ENCODE measurements at places on chromosomes 11 and 22.

- no peak for DNase-seq
Measured at GRCh38 chr11:60305906-60306619, 21.0 kb upstream of the MS4A6E start.

DNA sequence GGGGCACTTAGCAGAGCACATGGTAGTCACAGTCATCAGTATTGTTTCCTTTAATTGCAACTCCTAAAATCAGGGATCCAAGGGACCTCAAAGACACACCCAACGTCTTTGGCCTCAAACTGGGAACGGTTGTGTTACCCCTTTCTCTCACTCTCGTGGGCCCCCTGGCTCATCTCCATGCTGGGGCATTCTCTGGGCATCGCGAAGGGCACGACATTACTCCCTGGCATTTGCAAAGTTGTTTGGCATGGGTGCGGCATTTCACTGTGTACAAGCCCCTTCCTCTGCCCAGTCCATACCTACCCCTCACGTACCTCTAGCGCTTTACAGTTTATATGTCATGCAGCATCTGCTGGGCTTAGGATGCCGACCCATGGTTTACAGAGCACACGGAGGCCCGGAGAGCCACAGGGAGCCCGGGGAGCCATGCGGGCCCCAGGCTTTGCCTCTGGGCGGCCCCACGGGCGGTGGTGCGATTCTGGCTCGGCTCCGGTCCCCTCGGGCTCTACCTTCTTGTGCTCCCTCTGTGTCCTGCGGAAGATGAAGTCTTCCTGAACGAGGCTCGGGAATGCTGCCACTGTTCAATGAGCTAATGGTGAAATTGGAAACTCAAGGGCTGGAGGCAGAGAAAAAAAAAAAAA is 21.9 kb upstream of the CACNG2 start:
- no peak for DNase-seq

DNA sequence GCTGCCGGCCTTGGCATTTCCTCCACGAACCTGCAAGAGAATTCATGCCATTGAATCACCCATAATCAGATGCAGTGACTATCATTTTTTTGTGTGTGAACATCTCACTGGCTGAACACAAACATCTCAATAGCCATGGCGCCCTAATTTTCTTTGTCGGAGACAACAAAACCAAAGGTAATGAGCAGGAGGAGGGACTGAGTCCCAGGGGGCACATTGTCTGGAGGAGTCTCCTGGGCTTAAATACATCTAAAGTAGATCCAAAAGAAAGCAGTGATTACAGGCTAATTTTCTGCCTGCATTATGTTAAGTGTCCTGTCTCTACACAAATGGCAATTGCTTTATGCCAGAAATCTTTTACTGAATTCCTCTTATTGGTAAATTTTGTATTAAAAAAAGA is 113.5 kb downstream of the NTM start:
- no peak for DNase-seq

DNA sequence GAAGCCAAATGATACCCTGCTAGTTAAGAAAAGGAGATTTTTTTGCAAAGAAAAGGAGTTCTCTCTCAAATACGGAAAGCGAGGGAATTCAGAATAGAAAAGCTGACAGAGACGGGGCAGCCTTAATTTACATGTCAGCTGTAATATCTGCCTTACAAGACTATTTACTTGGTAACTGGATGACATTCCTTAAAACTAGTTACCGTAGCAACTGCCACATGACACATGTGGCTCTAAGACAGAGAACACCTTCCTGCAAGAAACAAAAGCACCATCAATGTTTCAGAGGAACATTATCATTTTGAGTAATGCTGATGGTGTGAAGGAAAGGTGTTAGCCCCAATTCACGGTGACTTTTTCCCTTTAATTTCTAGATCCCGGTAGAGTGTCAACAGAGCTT is 222.1 kb downstream of the LRRC4C start:
- no peak for DNase-seq

- DNase-seq = no peak
Measured at GRCh38 chr11:120713296-120713695, 201.7 kb downstream of the GRIK4 start.

- no peak for DNase-seq
Measured at GRCh38 chr11:76566811-76567210, 103.7 kb downstream of the LRRC32 start.

DNA sequence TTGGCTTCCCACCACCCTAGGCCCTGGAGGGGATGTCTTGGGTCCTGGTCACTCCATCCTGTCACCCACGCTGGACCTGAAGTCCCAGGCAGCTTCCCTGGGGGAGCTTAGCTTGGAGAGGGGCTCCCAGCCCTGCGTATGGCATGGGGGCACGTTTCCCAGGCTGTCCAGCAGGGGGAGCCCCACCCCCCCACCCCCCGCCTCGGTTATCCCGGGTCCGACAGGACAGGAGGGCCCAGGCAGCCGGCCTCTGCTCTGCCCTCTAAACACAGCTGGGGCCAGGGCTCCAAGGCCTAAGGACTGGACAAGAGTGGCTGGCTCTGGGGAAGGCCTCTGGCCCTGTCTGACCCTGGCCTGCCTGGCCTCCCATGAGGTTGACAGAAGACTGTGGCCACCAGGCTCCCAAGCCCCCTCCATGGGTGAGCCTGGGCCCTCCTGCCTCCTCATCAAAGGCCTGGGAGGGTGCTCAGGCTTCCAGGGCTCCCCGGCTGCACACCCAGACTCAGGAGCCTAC is 104.8 kb downstream of the NECTIN1 start:
- peak; percentile 10 for DNase-seq

GRCh38 chr11:97856666-97857065 is 1164.1 kb upstream of the CNTN5 start:
- DNase-seq = no peak

DNA sequence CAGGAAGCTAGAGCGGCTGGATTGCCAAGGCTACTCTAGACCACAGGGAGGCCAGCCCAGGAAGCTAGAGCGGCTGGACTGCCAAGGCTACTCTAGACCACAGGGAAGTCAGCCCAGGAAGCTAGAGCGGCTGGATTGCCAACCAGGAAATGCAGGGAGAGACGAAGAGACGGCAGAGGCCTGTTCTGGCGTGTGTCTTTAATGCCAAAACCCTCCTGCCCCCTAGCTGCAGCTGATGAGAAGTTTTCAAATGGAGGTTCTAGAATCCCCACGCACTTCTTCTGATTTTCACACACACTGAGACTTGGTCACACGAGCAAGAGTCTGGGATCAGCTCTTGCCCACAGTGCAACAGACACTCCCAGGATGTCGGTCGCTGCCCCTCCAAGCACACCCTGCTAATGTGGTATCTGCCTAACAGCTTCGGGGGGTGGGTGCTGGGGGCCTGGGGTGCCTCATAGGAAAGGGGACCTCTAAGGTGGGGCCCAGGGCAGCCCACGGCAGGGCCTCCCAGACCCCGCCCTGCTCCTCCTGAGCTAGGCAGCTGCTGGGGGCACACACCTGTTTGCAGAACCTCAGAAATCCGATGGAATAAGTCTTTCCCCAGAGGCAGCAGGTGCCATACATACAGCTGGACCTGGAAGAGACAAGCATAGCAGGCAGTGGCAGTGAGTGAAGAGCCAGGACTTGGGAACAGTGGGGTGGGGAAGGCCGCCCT is 28.5 kb downstream of the MAFF start:
- DNase-seq = peak; percentile 72

- no peak for DNase-seq
Measured at GRCh38 chr11:18671246-18671645, 27.3 kb upstream of the TMEM86A start.

GRCh38 chr11:74683941-74684481 is 47.2 kb downstream of the CHRDL2 start:
- DNase-seq = no peak

- DNase-seq = peak; percentile 48
Measured at GRCh38 chr11:62171261-62171723, 18.7 kb upstream of the SCGB1D1 start.

DNA sequence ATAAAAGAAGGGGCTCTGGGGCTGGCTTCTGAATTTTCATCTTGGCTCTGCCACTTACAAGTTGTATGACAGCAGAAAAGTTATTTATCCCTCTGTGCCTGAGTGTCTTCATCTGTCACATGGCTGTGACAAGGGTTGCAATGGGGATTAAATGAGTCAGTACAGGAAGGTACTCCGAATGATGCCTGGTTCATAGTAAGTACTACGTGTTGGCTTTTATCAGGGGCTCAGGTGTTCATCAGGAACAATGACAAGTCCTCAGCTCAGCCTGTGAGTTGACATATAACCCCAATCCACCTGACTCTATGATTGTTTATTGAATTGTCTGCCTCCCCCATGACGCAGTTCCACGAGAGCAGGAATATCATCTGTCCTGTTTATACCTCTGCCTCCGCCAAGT is 45.7 kb downstream of the PAMR1 start:
- DNase-seq = no peak

- DNase-seq = no peak
Measured at GRCh38 chr11:9615031-9615451, 41.6 kb downstream of the WEE1 start.

- DNase-seq = no peak
Measured at GRCh38 chr11:114015117-114015516, 40.2 kb downstream of the HTR3A start.

DNA sequence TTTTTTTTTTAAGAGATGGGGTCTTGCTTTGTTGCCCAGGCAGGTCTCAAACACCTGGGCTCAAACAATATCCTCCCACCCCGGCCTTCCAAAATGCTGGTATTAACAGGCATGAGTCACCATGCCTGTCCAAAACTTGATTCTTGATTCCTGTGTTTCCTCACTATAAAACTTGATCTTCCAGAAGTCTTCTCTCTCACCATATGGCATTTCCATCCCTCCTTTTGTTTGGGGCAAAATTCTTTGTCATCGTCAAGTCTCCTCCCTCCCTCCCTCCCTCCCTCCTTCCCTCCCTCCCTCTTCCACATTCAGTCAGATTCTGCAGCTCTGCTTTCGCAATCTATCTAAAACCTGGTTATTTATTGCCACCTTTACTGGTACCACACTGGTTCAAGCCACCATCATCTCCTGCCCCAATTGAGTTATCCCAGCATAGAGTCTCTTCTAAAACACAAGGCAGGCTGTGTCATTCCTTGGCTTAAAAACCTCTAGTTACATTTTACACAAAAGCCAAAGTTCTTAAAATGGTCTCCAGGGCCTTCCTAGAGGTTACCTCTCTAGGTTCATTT is 65.0 kb upstream of the HORMAD2 start:
- DNase-seq = no peak

DNA sequence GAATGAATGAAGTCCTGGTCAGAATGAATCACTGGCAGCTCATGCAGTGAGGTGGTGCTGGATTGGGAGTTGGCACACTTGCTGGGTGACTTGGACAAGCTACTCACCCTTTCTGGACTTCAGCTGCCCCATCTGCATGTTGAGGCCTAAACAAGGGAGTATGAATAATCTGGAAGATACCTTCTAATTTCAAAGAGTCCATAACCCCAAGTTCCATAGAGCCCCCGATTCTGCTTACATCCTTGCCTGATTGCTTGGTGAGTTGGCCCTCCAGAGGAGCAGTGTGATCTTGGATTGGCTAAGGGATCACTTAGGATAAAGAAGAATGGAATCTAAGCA is 18.3 kb upstream of the ACCSL start:
- DNase-seq = no peak

DNA sequence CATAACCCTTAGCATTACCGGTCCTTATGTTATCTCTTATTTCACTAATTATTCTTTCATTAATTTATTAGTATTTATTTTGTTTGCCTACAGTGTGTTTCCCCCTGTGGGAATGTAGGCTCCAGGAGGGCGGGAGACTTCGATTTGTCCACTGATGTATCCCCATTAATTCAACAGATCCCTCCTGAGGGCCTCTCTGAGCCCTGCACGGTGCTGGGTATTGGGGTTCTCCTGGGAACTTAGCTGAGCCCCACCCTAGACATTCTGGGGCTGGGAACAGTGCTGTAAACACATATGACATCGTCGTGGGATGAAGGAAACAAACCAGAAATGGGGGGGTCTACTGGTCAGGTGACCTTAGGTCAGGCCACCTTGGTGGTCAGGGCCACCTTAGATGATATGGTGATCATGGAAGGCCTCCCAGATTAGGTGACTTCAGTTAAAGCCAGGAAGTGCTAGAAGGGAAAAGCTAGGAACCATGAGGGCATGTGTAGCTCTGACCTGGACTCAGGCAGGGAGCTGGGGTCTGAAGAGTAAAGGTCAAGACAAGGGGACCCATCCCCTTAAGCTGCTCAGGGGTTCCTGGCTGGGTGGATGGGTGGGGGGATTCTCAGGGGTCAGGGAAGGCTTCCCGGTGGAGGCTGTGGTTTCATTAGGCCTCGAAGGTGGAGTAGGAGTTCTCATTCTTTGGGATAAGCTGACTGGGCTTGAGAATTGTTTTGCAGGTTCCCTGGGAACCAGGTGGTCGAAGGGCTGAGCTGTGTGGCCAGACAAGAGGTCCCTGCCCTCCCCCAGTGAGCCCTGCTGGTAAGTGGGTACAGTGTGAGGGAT is 1.0 kb downstream of the PHETA2 start:
- no peak for DNase-seq

DNA sequence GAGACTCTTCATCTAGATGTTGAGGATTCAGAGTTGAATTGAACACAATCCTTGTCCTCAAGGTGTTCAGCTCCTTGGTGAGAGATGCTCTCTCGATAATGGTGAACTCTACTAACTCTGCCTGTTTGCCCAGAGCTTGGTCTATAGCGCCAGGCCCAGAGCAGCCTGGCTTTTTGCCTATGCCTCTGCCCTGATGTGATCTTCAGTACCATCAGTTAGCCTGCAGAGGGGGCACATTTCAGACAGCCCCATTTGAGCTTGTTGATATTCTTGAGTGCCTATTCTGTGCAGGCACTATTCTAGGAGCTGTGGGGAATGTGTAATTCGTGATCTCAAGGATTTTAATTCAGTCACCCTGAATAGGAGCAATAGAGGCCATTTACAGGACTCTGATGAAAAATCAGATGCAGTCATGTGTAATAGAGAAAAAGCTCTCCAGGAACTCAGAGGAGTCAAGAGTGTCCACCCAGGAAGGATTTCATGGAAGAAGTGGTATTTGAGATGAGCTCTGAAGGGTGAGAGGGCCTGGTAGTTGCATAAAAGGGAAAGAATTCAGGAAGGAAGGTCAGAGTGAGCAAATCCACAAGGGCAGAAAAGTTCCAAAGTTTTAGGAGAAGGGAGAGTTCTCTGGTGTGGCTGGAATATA is 19.3 kb downstream of the GTPBP1 start:
- peak; percentile 63 for DNase-seq

GRCh38 chr22:28544431-28544868 is 135.2 kb downstream of the TTC28 start:
- no peak for DNase-seq

DNA sequence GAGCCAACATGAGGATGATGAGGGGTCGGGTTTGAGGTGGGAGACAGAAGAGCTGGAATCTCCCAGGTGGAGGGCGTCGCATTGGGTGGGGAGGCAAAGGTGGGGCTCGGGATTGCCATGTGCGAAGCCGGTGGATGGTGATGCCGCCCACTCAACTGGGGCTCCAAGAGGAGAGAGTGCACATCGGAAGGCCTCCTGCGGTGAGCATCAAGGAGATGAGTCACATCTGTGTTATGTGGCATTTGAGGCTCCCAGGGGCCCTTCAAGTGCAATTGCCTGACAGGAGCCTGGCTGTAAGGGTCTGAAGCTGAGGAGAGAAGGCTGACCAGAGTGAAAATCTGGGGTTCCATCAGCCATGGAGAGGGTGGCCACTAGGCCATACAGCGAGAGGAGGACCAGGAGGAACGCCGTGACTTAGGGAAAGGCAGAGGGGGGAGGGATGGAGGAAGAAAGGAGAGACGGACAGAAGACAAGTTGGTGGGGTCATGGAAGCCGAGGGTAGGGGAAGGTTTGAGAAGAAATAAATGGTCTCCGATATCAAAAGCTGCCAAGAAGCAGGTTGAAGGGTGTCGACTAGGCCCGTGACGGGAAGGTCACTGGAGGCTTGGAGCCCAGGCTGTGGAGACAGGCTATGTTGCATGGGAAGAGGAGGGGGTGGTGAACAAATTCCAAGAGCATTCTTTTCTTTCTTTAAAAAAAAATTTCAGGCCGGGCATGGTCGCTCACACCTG is 21.3 kb downstream of the RASD2 start:
- no peak for DNase-seq

All from hematopoietic multipotent progenitor cell treated with erythropoietin and hydrocortisone succinate and interleukin-3 and kit ligand, for 17 days (in vitro differentiated cells).